ENCODE measurements at places on chromosomes 4 and X.
A peak's percentile ranks its signal among the peaks of the same experiment; 100 is the strongest.

DNA sequence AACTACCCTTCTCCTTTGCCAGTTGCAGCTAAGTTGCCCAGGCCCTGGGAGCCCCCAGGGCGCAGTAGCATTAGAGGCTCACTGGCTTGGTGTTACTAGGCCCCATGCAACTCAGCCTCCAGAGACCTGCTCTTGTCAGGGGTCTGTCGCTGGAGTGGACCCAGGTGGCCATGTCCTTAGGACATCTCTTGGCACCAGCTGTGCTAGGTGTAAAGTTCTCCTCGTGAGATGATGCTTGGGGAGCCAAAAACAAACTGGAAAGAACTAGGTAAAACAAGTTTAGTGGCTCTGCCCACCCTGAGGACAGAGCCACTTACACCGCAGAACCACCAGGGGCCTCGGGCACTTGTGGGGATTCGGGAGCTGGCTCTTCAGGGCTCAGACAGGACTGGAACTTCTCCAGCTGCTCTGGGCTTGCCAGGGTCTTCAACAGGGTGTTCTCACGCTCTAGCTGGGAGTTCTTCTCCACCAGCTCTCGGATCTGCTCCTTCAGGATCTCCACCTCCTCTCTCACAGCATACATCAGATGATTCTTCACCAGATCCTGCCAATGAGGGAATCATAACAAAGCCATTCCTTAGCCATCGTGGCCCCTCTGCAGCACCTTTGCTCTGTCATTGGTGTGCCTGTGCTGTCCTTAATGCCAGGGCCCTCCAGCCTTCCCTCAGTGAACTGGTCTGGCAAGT is 61.2 kb downstream of the TSC22D3 start:
- no peaks in the 10 kb centered on the region for H3K36me3 ChIP-seq
- peak overlapping the region; percentile 85 for H3K27ac ChIP-seq
- H3K4me1 ChIP-seq, result peaks cover 54% of the 10 kb centered on the region
- no peak overlapping the region for H3K4me3 ChIP-seq
- DNase-seq, result no peak

- no peak overlapping the region for H3K4me3 ChIP-seq
- no peak overlapping the region for H3K27ac ChIP-seq
- H3K4me1 ChIP-seq, result peaks cover 7% of the 10 kb centered on the region
- H3K27me3 ChIP-seq, result no peaks in the 10 kb centered on the region
These were observed 22.6 kb upstream of the CD38 start for GRCh38 chr4:15755321-15756155.

- no peak overlapping the region for H3K4me3 ChIP-seq
- no peak for DNase-seq
- no peak overlapping the region for H3K27ac ChIP-seq
- no peaks in the 10 kb centered on the region for H3K27me3 ChIP-seq
- peaks cover 21% of the 10 kb centered on the region for H3K4me1 ChIP-seq
- no peaks in the 10 kb centered on the region for H3K36me3 ChIP-seq
These were observed 2065.8 kb downstream of the ARAP2 start for GRCh38 chr4:34178476-34178875.

GRCh38 chrX:10939424-10939823 is 171.7 kb upstream of the HCCS start:
- peaks cover 4% of the 10 kb centered on the region for H3K4me1 ChIP-seq
- peak; percentile 2 for DNase-seq
- H3K27me3 ChIP-seq, result no peaks in the 10 kb centered on the region
- H3K4me3 ChIP-seq, result no peak overlapping the region
- H3K36me3 ChIP-seq, result no peaks in the 10 kb centered on the region
- no peak overlapping the region for H3K27ac ChIP-seq

- H3K36me3 ChIP-seq, result peaks cover 77% of the 10 kb centered on the region
- H3K4me1 ChIP-seq, result peaks cover 72% of the 10 kb centered on the region
- DNase-seq, result no peak
- H3K27me3 ChIP-seq, result no peaks in the 10 kb centered on the region
These were observed 21.8 kb downstream of the WDR1 start for GRCh38 chr4:10094841-10095240.

DNA sequence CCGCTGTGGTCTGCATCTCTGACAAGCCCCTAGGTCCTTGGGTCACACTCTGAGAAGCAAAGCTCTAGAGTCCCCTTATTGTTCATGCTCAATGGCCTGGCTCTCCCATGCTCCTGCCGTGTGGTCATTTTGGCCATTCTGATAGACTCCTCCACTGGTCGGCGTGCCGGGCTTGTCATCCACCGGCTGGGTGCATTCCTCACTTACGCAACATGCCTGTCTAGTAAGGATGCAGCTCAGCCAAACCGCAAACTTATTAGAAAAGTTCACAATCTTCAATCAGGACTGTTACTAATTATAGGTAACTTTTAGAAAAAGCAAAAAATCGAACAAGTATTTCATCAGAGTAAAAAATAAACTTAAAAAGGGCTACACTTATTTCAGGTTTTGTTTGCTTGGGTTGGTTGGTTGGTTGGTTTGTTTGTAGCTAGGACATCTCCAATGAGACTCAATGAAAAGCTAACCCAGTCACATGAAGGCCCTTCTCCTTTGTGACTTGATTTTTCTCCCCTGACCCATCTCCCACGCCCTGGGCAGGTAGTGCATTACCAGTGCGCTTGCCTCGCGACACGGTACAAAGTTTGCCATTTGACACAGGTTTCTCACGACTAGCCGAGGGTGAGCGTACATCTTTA is 41.0 kb downstream of the IRF2 start:
- H3K36me3 ChIP-seq, result no peaks in the 10 kb centered on the region
- DNase-seq, result no peak
- H3K27me3 ChIP-seq, result no peaks in the 10 kb centered on the region
- H3K4me3 ChIP-seq, result no peak overlapping the region
- no peak overlapping the region for H3K27ac ChIP-seq

DNA sequence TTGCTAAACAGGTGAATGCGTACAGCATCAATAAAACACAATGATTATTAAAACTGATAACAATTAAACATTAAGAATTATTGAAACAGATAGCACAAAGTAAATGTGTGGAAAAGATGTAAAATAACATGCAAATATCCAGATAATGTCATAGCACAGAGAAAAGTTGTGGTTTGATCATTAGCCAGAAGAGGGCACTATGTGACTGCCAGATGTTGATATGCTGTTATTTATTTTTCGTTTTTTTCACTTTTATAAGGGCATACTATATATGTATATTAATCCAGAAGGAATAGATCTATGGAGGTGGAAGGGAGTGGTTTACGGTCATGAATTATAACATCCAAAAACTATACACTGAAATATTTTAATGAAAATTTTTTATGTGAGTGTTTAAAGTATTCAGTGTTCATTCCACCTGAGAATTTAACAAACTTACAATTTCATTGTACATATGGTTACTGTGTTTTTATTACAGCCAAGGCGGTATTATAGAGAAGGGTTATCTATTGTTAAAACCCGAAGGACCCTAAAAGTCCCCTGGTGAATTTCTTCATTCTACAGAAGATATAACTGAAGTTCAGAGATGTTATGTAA is 211.9 kb upstream of the UGT8 start:
- H3K4me1 ChIP-seq, result peaks cover 9% of the 10 kb centered on the region
- H3K27me3 ChIP-seq, result no peaks in the 10 kb centered on the region
- DNase-seq, result no peak
- H3K4me3 ChIP-seq, result no peak overlapping the region
- no peak overlapping the region for H3K27ac ChIP-seq
- H3K36me3 ChIP-seq, result no peaks in the 10 kb centered on the region

DNA sequence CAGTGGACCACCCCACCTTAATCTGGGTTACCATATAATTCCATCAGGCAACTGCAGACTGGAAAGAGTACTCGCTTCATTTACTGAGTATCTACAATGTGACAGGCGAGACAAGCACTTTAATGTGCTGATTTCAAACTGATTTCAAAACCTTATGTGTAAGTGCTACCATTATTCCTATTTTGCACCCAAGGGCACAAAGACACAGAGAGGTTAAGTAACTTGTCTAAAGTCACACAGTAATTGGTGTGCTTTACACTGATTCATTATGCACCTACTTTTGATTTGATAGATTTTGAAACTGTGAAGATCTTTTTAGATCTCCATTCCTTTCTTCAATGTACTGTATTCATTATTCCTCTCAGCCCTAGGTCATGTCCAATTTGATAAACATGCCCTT is 192.4 kb downstream of the MGST2 start:
- H3K4me3 ChIP-seq, result no peak overlapping the region
- no peaks in the 10 kb centered on the region for H3K4me1 ChIP-seq

GRCh38 chr4:90159193-90159592 is 32.0 kb downstream of the CCSER1 start:
- H3K27ac ChIP-seq, result no peak overlapping the region
- H3K36me3 ChIP-seq, result no peaks in the 10 kb centered on the region
- H3K4me3 ChIP-seq, result no peak overlapping the region
- H3K4me1 ChIP-seq, result no peaks in the 10 kb centered on the region
- no peaks in the 10 kb centered on the region for H3K27me3 ChIP-seq
- DNase-seq, result no peak

DNA sequence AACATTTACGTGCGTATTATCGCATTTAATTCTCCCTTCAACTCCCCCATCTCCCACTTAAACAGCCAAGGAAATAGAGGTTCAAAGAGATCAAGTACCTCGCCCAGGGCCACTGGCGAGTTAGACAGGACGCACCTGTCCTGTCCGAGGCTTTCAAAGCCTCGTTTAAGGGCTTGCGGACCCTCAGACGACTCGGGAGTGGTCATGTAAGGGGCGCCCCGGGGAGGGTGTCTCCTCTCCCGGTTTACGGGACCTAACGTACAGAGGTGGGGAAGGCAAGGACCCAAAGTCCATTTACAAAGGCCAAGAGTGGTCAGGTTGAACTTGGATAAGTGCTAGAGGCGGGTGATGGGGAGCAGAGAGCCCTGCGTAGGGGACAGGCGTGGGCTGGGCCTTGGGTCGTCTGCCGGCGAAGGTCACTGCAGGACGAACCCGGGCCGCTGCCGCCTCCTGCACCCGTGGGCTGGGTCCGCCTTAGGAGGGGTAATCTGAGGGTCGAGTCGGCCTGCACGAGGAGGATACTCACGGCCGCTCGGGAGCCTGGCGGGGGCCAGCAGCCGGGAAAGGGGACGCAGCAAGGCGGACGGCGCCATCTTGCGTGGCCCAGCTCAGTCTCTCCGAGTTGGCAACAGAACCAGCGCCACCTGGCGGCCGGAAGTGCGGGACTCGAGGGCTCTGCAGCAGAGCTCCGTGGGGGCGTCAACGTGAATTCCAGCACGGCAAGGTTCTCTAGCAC is 5.9 kb upstream of the NAA15 start:
- H3K27me3 ChIP-seq, result no peaks in the 10 kb centered on the region
- peaks cover 4% of the 10 kb centered on the region for H3K36me3 ChIP-seq
- peak overlapping the region; percentile 73 for H3K4me3 ChIP-seq
- peaks cover 31% of the 10 kb centered on the region for H3K4me1 ChIP-seq
- H3K27ac ChIP-seq, result peak overlapping the region; percentile 81

GRCh38 chr4:152785639-152786615 is 6.2 kb downstream of the ARFIP1 start:
- no peaks in the 10 kb centered on the region for H3K27me3 ChIP-seq
- H3K4me3 ChIP-seq, result no peak overlapping the region
- H3K27ac ChIP-seq, result no peak overlapping the region
- peaks cover 13% of the 10 kb centered on the region for H3K4me1 ChIP-seq
- DNase-seq, result no peak

DNA sequence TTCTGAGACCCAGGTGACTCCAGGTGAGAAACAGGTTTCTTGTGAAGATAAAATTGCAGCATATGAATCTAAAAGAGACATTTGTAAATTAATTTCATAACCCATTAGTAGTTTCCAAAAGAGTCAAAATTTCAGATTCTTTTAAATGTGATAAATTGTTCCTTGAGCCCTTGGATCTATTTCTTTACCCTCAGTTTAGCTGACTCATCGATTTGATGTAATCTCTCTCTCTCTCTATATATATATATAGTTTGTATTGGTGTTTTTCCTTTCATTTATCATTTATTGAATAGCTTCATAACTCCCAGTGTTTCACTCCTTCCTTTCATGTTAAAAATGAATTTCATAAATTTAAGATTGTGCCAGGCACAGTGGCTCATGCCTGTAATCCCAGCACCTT is 96.9 kb downstream of the RAPGEF2 start:
- no peaks in the 10 kb centered on the region for H3K27me3 ChIP-seq
- H3K27ac ChIP-seq, result no peak overlapping the region
- H3K4me1 ChIP-seq, result no peaks in the 10 kb centered on the region
- peaks cover 2% of the 10 kb centered on the region for H3K36me3 ChIP-seq
- H3K4me3 ChIP-seq, result no peak overlapping the region

DNA sequence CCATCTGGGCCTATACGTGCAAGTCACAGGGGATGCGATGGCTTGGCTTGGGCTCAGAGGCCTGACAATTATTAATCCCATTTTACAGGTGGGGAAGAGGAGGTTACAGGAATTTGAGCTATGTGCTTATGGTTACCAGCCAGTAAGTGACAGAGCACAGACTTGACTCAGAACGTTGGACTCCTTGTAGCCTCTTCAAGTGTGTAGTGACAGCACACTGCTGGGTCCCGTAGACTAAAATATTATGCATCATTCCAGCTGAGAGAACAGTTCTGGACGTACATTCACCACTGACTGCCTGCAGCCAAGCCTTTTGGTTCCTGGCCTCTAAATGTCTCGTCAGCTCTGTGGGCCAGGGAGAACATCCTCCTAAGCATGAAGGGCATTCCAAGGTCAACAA is 314.5 kb downstream of the GPAT3 start:
- H3K36me3 ChIP-seq, result no peaks in the 10 kb centered on the region
- H3K27ac ChIP-seq, result no peak overlapping the region
- no peak for DNase-seq
- H3K4me1 ChIP-seq, result peaks cover 34% of the 10 kb centered on the region

GRCh38 chr4:15963576-15963975 is 601 bp upstream of the FGFBP2 start:
- H3K36me3 ChIP-seq, result no peaks in the 10 kb centered on the region
- peaks cover 5% of the 10 kb centered on the region for H3K27me3 ChIP-seq
- no peaks in the 10 kb centered on the region for H3K4me1 ChIP-seq
- no peak for DNase-seq
- no peak overlapping the region for H3K27ac ChIP-seq
- H3K4me3 ChIP-seq, result no peak overlapping the region

DNA sequence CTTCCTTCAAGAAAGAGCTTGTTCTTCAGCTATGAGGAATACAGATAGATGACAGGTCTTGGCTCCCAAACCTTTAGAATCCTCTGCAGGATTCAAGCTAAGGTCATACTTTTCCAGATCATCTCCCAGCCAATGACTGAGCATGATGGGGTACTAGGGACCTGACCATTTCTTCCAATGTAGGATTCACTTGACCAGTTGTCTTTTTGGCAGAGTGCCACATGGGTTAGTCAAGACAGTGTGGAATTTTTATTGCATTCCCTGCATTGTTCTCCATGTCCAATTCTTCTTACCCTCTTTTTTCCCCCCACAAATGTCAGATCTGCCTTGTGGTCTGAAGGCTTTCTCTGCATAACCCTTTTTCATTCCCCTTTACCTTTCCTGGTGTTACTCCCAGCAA is 99.5 kb downstream of the CCSER1 start:
- DNase-seq, result no peak
- no peaks in the 10 kb centered on the region for H3K27me3 ChIP-seq
- no peaks in the 10 kb centered on the region for H3K4me1 ChIP-seq

GRCh38 chr4:88661739-88662138 is 35.9 kb downstream of the NAP1L5 start:
- no peak overlapping the region for H3K4me3 ChIP-seq
- DNase-seq, result no peak
- no peak overlapping the region for H3K27ac ChIP-seq
- peaks cover 14% of the 10 kb centered on the region for H3K36me3 ChIP-seq

Measured in keratinocyte (primary cell).